Activated CD4-positive, alpha-beta T cell treated with anti-CD3 and anti-CD28 coated beads, Interleukin-2, amount 10 ng/mL, durations not matched to agents 7 days and 5 days (primary cell): ENCODE measurements at places on chromosomes 5 and 9. TPM values are rescaled to one million over a fixed set of nuclear protein-coding genes. Genes with fewer than 3 reads are reported as not detected.

DNA sequence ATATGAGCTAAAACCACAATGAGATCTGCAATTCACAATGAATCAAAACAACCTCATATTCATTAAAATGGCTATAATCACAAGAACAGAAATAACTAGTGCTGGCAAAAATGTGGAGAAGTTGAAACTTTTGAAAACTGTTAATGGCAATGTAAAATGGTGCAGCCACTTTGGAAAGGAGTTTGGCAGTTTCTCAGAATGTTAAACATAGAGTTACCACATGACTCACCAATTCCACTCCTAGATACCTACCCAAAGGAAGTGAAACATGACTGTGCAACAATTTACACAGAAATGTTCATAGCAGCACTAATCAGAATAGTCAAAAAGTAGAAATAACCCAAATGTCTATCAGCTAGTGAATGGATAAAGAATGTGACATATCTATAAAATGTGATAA is 862.2 kb downstream of the DTWD2 start:
- DNase-seq: no peak
- no peaks in the 10 kb centered on the region for H3K27me3 ChIP-seq
- no peaks in the 10 kb centered on the region for H3K36me3 ChIP-seq

DNA sequence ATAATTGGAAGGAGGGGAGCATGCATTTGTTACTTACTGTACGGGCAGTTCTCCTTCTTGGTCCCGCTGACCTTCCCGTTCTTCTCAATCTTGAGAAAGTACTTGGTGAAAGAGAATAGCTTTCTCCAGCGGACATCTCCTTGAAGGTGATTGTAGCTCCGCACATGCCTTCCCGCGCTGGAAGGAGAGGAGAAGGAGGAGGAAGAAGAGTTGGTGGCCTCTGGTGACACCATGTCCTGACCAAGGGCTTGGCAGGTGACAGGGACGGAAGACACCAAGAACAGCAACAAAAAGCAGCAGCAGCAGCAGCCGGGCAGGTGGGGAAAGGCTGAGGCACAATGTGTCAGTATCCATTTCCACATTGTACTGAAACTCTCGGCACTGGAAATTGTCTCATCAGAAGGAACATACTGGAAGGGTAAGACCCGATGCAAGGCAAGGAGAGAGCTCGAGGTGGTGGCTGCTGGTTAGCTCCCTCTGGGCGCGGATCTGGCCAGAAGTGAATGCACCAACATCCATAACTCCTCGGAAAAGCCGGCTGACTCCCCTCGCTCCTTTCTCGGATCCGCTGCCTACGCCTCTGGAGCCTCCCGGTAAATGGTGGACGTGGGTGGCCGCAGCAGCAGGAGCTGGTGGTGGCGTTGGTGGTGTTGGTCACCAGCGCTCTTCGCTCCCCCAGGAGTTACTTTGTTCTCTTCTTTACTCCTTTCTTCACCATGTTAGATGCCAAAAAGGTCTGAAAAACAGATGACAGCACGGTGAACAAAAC is 715 bp downstream of the FGF10 start:
- no peaks in the 10 kb centered on the region for H3K36me3 ChIP-seq
- H3K27ac ChIP-seq: no peak overlapping the region
- H3K27me3 ChIP-seq: peaks cover 46% of the 10 kb centered on the region
- no peak for DNase-seq
- no peak overlapping the region for H3K4me3 ChIP-seq

GRCh38 chr5:60295423-60295822 is 401.9 kb upstream of the PDE4D start:
- H3K27me3 ChIP-seq: no peaks in the 10 kb centered on the region
- no peaks in the 10 kb centered on the region for H3K4me1 ChIP-seq
- H3K27ac ChIP-seq: no peak overlapping the region
- DNase-seq: no peak
- H3K4me3 ChIP-seq: no peak overlapping the region

The ZNF462 gene
- total RNA-seq: 0.89 TPM

- H3K27ac ChIP-seq: no peak overlapping the region
- DNase-seq: no peak
- H3K4me3 ChIP-seq: no peak overlapping the region
- no peaks in the 10 kb centered on the region for H3K4me1 ChIP-seq
- H3K36me3 ChIP-seq: no peaks in the 10 kb centered on the region
Measured at GRCh38 chr5:72133212-72133990, 26.1 kb downstream of the MAP1B start.

- H3K36me3 ChIP-seq: no peaks in the 10 kb centered on the region
- H3K4me3 ChIP-seq: no peak overlapping the region
- no peak overlapping the region for H3K27ac ChIP-seq
- no peaks in the 10 kb centered on the region for H3K27me3 ChIP-seq
- H3K4me1 ChIP-seq: no peaks in the 10 kb centered on the region
- no peak for DNase-seq
Measured at GRCh38 chr5:133404724-133405123, 207.6 kb downstream of the FSTL4 start.

DNA sequence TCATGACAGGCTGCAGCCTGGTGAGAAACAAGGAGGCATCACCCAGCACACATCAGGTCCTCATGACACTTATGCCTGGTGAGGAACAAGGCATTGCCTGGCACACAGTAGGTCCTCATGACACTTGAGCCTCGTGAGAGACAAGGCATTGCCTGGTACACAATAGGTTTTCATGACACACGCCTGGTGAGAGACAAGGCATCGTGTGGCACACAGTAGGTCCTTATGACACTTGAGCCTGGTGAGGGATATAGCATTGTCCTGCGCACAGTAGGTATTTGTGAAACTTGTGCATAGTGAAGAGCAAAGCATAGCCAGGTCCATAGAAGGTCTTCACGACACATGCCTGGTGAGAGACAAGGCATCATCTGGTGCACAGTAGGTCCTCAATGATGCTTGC is 23.5 kb downstream of the WHRN start:
- H3K4me1 ChIP-seq: peaks cover 24% of the 10 kb centered on the region
- no peaks in the 10 kb centered on the region for H3K27me3 ChIP-seq
- no peak for DNase-seq
- no peak overlapping the region for H3K4me3 ChIP-seq

The SLC34A3 gene
- not detected for total RNA-seq

- no peak overlapping the region for H3K4me3 ChIP-seq
- no peak for DNase-seq
- peaks cover 32% of the 10 kb centered on the region for H3K4me1 ChIP-seq
- peaks cover 7% of the 10 kb centered on the region for H3K27me3 ChIP-seq
- peaks cover 15% of the 10 kb centered on the region for H3K36me3 ChIP-seq
Measured at GRCh38 chr9:113156880-113157279, 6.1 kb downstream of the SLC31A2 start.

The SMIM3 gene
- 8.4 TPM for total RNA-seq

The OTULINL gene
- total RNA-seq: 38.7 TPM

The NR2F1 gene
- not detected for total RNA-seq

DNA sequence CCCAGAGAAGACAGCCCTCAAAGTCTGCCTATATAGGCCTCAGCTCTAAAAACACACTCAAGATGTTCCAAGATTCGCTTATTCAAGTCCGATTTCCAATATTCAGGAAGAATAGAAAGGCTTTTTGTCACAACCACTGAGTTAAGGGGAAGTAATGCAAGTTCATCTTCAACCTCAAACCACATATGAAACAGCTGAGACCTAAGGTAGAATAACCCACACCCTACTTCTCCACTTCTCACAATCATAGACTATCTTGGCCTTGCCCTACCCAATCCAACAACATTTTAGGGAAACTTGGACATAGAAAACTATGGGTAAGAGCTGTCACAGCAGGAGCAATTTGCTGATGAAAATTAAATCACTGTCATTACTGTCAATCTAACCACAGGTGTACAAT is 152.0 kb upstream of the LRRTM2 start:
- H3K4me1 ChIP-seq: peaks cover 9% of the 10 kb centered on the region
- no peak overlapping the region for H3K4me3 ChIP-seq
- peaks cover 2% of the 10 kb centered on the region for H3K36me3 ChIP-seq
- DNase-seq: no peak
- H3K27ac ChIP-seq: no peak overlapping the region

GRCh38 chr9:86282979-86283535 is 719 bp upstream of the ISCA1 start:
- no peaks in the 10 kb centered on the region for H3K27me3 ChIP-seq
- peaks cover 10% of the 10 kb centered on the region for H3K36me3 ChIP-seq
- DNase-seq: no peak
- H3K27ac ChIP-seq: peak overlapping the region; percentile 99

The SPATA31C1 gene
- not detected for total RNA-seq

DNA sequence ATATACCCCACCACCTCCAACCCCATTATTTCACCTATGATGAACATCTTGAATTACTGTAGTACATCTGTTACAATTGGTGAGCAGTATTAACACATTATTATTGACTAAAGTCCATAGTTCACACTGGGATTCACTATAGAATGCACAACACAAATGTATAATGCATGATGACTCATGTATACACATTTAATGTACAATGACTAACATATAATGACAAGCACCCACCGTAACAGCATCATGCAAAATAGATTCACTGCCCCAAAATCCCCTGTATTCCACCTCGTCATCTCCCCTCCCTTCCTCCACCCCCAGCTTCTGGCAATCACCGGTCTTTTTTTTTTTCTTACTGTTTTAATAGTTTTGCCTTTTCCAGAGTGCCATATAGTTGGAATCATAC is 47.1 kb upstream of the NEK6 start:
- no peaks in the 10 kb centered on the region for H3K27me3 ChIP-seq
- no peak for DNase-seq
- peaks cover 6% of the 10 kb centered on the region for H3K36me3 ChIP-seq
- no peak overlapping the region for H3K27ac ChIP-seq
- no peak overlapping the region for H3K4me3 ChIP-seq

GRCh38 chr5:159128070-159128541 is 28.4 kb upstream of the EBF1 start:
- H3K27ac ChIP-seq: no peak overlapping the region
- peaks cover 3% of the 10 kb centered on the region for H3K4me1 ChIP-seq
- peaks cover 14% of the 10 kb centered on the region for H3K27me3 ChIP-seq
- H3K36me3 ChIP-seq: no peaks in the 10 kb centered on the region

The SLCO4C1 gene
- total RNA-seq: 0.25 TPM

GRCh38 chr5:72378639-72379289 is 58.6 kb downstream of the PTCD2 start:
- H3K27ac ChIP-seq: no peak overlapping the region
- no peaks in the 10 kb centered on the region for H3K36me3 ChIP-seq
- DNase-seq: no peak
- H3K4me3 ChIP-seq: no peak overlapping the region
